ENCODE measurements at places on chromosomes 16 and 17.

DNA sequence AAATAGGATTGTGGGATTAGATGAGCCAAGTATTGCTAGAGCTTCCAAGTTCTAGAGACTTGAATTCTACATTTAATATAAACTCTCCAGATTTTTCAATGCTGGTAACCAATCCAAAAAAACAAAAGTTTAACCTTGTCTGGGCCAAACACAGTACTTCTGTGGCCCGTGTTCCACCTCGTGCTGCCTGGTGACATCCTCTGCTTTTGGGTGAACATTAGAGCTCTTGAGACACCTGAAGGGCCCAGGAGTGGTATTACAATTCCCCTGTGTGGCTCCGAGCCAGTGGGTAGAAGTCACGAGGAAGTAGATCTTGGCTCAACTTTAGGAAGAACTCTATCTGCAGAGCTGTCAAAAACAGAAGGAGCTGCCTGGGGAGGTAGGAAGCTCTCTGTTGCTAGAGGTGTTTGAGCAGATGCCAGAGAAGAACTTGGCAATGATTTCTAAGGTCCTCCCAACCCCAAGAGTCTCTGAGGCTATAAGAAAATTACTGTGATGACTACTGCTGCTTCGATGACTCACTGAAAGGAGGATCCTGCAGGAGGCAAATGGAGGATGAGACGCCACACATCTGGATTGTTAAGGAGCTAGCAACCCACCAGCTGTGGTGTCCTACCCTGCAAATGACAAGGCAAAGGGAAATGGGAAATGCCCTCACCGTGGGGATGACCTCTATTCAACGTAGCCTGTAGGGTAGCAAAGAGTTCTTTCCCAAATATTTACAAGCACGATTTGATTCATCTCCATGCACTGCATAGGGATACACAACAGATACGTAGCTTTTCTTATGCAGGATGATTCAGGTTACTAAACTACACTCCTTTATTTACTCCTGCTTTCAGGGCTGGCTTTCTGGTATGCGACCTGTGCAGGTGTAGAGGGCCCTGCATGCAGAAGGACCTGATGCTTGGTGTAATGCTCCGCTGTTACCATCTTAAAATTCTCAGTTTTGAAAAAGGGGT is 45.8 kb upstream of the GAS7 start:
- no peak for DNase-seq

DNA sequence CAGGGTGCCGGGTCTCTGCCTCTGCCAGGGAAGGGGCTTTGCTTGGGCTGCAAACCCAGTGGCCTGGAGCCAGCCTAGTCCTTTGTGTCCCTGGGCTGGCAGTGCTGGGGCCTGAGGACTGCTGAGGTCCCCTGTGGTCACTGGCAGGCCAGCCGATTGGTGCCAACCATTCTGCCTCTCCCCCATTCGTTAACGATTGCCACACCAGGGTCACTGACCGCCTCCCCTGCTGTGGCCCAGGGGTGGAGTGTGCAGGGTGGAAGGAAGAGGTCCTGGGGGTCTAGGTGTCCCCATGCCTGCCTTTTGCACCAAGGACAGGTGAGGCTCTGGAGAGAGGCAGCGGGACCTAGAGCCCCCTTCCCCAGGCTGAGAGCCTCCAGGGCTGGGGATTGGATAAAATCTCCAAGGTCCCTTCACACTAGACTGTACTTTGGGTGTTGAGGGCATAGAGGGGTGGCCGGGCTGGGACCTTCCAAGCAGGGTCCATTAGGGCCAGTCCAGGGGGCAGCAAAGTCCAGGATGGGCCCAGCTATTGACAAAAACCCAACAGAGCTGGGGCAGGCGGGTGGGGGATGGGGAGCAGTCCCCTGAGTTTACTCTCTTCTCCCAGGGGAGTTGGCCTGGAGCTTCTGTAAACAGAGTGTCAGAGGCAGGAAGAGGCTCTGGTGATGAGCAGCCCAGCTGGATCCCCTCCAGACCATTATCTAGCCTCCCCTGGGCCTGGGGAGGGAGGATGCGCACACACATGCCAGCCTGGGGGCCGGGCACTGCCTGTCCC is 1.1 kb downstream of the VASN start:
- DNase-seq = no peak

DNA sequence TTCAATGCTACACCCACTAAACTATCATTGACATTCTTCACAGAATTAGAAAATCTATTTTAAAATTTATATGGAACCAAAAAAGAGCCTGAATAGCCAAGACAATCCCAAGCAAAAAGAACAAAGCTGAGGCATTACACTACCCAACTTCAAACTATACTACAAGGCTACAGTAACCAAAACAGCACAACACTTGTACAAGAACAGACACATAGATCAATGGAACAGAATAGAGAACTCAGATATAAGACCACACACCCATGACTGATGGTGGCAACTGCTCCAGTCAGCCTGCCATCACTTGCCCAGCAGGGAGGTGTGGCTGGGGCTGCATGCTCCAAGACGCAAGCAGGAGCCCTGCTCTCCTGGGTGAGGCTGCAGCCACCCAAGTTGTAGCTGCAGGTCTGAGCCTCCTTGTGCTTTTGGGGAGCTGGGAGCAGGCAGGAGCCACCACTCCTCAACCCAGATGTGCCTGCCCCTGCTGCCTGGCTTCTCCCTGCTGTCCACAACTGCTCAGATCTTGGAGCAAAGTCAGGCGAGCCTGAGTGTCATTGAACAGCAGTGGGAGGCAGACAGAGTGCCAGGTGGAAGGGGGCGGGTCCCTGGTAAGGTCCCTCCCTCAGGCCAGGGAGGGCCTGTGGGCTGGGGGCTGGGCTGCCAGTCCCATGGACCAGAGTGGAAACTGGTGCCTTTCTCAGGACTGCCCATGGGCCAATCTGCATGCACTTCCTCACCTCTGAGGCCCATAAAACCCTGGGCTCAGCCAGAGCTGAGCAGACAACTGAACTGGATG is 24.7 kb downstream of the SSH2 start:
- DNase-seq = no peak

DNA sequence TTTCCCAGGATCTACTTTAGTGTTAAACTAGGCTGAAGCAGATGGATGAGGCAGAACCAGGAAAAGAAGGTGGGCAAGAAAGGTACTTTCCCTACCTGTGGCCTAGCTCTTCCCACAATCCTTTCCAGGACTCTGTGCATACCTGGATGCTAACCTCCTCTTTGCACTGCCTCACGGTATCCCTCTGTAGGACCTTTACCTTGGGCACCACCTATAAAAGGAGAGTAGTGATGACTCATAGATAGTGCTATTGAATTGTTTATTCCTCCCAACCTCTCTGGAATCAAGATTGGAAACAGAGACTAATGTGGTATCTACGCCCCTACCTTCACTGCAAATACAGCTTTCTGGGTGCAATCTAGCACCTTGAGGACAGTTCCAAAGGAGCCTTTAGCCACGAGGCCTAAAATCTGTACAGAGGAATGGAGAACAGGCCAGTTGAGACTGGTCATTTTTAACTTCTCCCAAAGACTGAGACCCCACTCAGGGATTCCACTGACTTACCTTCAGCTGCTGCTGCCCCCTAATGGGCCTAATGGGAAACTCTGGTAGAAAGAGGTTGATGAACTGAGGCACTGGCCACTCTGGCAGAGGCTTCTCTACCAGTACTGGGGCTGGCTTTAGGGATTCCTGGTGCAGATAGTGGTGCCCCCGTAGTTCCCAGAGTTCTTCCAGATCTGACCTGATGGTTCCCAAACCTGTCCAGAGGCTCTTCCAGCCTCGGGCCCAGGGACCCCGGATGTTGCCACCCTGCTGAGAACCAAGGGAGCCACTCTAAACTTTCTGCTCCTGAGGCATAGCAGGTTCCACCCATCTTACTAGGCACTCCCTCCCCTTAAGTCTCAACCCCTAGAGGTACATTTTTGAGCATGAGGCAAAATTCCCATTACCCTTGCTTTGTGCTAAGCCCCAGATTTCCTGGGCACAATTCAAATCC is 781 bp downstream of the RSKR start:
- peak; percentile 30 for DNase-seq

DNA sequence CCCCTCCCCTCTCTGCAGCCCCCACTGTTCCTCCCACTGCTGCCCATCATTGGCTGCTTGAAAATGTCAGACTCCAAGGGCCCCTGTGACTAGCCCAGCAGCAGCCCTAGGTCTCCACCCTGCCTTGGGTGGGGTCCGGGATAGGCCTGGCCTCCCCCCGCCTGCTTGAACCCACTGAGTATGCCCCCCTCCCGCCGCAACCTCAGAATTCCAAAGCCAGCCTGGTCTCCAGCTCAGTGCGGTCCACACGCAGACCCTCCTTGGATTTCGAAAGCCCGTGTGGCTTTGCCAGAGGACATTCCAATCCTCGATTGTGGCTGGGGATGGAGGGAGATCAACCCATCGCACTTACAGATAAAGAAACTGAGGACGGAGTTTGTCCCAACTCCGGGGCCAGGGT is 6.4 kb downstream of the DPEP1 start:
- no peak for DNase-seq

- DNase-seq = no peak
Measured at GRCh38 chr16:57735755-57736418, at the start of gene KATNB1. KATNB1 (plus strand) TSS chr16:57735770; CDS start chr16:57737244, 1,474 bp downstream.

- no peak for DNase-seq
Measured at GRCh38 chr17:32672711-32673110, 185.9 kb downstream of the CDK5R1 start.

GRCh38 chr17:48477221-48477620 is 47.2 kb upstream of the SKAP1 start:
- DNase-seq = no peak

DNA sequence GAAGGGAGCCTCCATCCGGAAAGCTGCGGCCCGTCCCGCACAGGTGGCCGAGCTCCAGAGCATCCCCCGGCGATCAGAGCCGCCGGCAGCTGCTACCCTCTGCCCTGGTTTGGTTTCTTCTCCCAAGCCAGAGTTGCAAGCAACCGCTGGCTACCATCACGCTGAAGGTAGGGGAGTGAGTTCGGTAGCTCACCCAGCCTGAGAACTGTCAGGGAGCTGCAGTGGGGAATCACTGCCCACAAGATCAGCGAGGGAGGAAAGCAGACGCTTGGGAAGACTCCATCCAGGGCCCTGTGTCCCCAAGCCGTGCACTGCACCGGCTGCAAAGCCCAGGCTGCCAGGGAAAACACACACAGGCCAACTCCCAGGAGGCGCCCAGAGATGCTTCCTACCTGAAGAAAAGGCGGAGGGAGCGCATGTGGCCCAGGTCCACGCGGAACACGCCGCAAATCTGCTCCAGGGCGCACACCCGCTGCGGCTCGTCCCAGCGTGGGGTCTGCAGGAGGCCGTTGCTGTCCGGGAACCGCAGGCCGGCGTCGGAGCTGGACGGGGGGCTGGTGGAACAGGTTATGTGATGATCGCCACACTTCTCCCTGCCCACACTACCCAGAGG is 83.3 kb downstream of the TBC1D16 start:
- peak; percentile 16 for DNase-seq

GRCh38 chr17:36939802-36940312 is 2.6 kb downstream of the LHX1 start:
- DNase-seq = no peak

DNA sequence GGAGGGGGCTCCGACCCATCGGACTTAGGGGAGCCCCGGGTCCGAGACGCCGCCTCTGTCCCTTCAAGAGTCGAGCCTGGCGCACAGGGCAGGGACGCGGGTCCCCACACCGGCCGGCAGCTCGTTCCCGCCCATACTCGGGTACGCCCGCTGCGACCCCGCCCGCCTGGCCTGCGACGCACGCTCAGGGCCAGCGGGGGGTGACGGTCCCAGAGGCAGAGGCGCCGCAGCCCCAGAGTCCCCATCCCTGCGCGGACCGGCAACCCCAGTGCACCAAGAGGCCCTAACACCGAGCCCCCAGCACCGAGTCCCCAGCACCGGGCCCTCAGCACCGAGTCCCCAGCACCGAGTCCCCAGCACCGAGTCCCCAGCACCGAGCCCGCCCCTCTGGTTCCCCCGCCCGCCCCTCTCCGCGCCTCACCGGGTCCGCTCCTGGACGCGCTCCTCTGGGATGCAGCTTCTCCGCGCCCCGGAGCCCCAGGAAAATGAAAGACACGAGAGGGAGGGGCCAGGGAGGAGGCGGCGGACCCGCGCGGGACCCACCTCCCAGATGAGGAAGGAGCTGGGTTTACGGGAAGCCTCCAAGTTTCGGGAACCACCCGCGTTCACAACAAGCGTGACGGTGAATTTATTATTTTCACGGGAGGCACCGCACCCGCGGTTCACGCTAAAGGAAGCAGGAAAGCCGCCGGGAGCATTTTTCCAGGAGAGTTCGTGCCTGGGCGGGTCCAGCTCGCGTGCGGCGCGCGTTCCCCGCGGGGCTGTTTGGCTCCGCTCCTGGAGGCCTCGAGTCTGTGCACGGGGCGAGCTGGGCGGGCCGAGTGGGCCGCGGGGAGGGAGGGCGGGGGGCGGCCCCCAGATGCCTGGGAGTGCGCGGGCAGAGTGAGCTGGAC is at the start of gene SECTM1:
SECTM1 (minus strand) TSS at position 488 of the 893 bp plus-strand sequence. CDS start 6,526 bp downstream, outside the sequence.
- peak; percentile 32 for DNase-seq

- no peak for DNase-seq
Measured at GRCh38 chr16:11215935-11216556, 40.0 kb downstream of the SOCS1 start.

DNA sequence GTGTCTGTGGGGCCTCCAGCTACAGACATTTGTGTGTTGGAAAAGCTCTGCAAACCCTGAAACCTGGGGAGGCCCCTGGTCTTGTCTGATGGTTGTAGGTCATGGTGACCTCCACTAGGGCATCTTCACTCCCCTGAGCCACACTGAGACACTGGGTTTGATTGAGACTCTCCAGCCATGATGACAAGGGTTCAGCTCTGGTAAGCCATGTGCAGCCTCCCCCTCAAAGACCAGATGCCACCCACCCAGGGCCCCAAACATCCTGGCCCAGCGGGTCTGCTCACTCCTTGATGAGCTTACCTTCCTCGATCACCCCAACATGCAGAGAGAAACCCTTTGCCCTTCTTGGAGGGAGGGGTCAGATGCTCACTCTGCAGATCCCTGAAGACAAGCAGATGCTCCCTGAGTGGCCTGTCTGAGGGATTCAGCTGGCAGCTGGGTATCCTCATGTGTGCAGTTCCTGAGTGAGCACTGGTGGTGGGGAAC is 101.6 kb downstream of the METRNL start:
- DNase-seq = no peak

DNA sequence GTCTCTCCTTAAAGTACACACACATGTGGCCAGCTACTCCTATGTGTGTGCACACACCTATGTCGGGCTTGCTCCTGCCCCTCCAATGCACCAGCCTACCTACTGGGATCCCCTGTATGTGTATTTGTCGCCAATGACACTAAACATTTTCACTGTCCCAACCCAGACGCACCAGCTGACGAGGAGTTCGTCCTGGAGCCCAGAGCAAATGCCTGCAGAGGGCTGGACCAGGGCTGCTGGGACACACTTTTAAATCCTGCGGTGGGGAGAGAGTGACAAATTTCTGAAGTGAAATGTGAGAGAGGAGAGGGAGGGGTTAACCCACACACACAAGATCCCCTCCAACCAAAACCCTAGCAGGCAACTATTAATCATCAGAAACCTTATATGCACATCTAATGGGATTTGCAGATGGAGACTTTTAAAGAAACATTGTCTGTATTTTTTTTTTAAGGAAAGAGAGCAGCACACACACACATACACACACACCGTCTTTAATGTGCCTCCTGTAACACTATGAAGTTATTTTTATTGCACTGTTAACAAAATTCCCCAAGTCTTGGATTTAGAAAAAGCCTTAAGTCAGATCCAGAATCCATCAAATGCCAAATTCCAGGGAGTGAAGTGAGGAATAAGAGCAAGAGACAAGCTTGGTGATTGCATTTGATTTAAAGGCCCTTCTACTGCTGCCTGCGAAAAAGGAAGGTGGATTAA is at the start of gene MEOX1:
MEOX1 (minus strand) TSS at position 224 of the 714 bp plus-strand sequence. CDS start 388 bp downstream, outside the sequence.
- DNase-seq = no peak

- DNase-seq = peak; percentile 99
Measured at GRCh38 chr16:58629733-58630640, at the start of gene CNOT1. CNOT1 (minus strand) TSS chr16:58629826; CDS start chr16:58599337, 30,489 bp downstream.
